ENCODE measurements at places on chromosomes 2 and 18.

GRCh38 chr2:191333911-191334357 lies 88.7 kb downstream of the MYO1B start:
- no peak for DNase-seq

DNA sequence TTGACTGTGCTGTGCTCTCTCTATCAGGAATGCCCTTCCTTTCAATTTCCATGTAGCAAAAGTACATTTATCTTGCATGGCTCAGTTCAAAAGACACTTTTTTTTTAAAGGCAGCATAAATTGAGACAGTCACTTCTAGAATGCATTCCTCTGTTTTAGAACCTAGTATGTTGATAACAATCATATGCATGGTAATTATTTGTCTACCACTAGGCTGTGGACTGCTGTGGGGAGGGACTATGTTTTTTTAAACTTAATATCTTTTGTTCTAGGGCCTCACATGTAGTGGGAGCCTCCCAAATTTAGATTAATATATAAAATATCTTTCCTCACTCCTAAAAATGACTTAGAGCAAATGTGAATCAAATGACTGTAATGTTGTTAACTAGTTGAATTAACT lies 269.9 kb downstream of the MEIS1 start:
- DNase-seq, result no peak

- no peak for DNase-seq
Observed at GRCh38 chr2:170324640-170325046, 146.7 kb downstream of the MYO3B start.

- DNase-seq, result no peak
Observed at GRCh38 chr2:224063298-224063648, 24.2 kb upstream of the SERPINE2 start.

DNA sequence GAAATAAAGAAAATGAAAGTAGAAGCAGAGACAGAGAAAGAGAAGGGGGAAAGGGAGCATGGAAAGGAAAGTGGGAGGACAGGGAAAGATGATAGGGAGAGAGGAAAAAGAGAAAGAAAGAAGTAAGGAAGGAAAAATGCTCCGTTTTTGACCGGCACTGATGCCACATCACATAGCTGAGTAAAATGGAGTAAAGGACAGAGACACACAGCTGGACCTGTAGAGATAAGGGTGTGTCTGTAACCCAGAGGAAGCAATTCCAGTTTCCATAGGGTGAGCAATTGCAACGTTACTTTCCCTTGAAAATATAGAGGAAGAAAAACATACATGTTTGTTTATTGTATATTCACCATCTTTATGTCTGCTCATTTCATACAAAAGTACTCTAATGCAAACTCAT lies 1866.9 kb upstream of the PIK3C3 start:
- no peak for DNase-seq

DNA sequence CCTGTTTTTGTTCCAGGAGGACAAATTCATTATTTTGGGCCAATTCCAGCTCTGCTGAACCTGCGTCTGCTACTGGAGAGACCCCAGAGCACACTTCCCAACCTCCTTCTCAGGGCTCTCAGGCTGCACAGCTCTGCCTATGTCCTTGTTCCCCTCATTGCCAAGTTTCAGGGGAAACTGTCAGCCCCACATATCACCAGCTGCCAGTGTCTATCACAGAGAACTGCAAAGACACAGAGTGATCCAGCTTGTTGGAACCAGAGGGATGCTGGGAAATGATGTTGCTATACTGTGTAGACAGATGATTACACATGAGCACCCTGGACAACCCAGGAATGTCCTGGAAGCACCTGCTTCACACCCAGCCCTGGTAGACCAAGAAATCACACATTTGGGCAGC lies 67.4 kb upstream of the TMEM247 start:
- no peak for DNase-seq

- DNase-seq, result no peak
Observed at GRCh38 chr2:1455466-1455865, 42.2 kb downstream of the TPO start.

DNA sequence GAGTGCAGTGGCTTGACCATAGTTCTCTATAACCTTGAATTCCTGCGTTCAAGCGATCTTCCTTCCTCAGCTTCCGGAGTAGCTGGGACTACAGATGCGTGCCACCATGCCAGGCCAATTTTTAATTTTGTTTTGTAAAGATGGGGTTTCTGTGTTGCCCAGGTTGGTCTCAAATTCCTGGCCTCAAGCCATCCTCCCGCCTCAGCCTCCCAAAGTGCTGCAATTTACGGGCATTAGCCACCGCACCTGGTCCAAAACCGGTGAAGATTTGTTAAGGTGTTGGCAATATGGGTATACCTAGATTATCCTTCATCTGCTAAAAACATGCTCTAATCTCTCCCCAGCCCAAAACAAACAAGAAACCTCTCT lies 1.3 kb upstream of the EIF2AK3 start:
- DNase-seq, result no peak

DNA sequence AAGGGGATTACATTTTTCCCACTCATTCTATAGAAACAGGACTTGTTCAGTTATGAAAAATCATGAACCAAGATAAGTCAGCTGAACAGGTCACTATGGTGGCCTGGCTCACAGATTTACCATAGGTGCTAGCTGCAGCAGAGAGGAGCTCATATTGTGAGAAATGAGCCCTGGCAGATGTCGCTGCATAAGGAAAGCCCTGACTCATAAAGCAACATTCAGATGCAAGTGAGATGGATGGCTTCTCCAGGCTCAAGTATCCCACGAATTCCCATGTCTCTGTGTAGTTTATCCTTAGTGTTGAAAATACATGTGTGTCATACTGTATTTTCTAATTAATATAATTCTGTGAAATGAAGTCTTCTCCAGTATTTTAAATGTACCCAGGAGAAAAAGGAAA lies 115.0 kb upstream of the LHCGR start:
- DNase-seq, result no peak

DNA sequence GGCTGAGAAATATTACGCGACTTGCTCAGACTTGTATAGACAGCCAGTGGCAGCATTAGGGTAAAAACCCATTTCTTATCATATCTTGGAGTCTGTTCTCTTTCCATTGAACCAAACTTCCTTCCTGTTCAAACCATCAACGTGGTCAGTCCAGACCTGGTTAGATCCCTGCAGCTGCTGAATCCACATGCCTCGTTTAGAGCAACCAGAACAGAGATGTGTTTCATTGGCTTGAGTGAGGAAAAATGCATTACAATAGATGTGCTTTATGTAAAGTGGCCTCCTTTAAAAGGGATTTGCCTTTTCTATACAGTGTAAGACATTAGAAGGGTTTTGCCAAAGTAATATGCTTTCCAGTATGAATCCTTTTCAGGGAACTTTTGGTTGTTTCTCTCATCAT lies 232.4 kb downstream of the MEIS1 start:
- no peak for DNase-seq

DNA sequence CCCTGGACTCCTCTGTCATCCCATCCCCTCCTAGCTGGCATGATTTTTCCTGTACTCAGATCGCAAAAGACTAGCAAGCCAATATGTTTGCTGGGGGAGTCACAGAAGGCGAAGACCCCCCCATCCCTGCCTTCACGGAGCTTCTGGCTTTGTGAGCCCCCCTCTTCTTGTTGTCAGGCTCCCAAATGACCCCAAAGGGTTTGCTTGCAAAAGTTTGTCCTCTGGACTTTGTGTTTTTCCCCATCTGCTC lies 169.9 kb downstream of the SMAD7 start:
- no peak for DNase-seq

DNA sequence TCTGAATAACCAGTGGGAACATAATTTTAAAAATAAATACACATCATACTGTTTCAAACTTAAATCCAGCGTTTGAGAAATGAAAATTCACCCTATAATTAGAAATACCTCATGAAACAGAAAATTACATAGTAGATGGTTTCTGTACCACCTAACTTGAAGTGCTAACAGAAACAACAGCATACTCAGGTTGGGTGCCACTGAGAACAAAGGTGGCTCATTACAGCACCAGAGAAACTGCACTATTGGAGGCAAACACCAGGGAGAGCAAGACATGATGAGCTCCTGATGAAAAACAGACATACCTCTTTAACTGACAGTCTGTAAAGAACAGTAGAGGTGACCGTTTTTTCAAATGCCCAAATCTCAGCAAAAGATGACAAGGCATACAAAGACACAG lies 12.6 kb downstream of the SULT1C4 start:
- DNase-seq, result no peak

- no peak for DNase-seq
Observed at GRCh38 chr2:223260681-223261080, 208.7 kb downstream of the KCNE4 start.

DNA sequence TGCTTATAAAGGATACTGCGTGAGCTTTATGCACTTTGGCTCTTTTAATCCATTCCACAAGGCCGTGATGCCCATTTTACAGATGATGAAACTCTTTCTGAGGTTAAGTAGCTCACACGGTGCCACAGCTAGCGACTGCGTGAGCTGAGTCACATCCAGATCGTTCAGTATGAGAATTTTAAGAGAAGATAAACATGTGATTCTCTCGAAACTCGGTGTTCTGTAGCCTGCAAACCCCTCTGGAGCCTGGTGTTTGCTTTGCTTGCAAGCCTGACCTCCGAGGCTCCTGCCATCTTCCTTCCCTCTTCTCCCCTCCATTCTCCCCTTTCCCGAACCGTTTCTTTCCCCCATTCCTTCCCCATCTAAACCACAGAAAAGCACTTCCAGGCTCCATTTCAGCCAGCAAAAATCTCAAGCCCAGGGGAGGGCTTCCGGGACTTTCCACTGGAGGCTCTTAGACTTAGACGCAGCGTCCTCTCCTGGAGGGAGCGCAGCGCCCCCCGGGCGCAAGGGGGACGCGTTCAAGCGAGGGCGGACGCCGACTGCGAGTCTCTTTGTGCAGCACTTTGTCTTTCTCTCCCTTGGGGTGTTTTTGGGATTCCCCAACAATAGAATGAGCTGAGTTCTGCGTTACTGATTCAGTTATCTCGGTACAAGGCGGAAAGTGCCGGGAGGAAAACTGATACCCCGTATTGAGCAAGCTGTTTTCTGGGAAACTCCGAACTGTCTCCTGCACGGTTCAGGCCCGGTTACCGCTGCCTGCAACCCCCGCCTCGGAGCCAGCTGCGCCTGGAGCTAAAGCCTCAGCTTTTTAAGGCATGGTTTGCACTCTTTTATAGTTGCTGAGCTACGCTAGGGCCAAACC lies 38.0 kb downstream of the CYP1B1 start:
- no peak for DNase-seq

Measured in stimulated activated CD4-positive, alpha-beta T cell treated with anti-CD3 and anti-CD28 coated beads, Interleukin-1b, Interleukin-23, amount 100 ng/mL, for 1 hour (primary cell).